ENCODE measurements at places on chromosomes 6 and 20.

DNA sequence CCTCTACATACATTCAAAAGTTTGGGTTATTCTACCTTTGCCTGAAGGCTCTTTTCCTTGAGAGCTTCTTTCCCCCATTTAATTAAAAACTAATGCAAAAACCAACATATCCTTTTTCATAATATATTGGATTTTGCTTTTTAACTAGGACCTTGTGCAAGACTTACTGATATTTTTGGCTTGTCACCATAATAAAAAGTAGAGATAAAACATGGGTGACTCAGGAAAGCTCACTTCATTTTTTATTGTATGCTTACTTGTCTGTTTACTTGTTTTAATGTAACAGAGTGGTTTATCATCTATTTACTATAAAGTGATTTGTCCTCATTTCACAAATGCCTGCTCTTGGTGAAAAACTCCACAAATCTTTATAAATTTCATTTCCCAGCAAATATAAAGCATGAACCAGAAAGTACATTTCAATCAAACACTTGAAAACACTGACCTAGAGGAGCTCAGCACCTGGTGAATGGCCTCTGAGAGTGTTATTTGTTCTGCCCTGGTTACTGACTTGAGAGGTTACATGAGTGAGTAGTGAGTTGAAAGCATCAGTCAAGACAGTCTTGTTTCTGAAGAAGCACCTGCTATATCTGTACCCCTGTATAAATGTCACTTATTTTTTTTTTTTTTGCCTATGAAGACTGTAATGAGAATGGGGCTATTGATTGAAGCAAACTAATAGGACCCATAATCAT is 20.8 kb downstream of the ADGRG6 start:
- DNase-seq, result no peak

GRCh38 chr6:21327326-21328112 is 266.0 kb upstream of the SOX4 start:
- DNase-seq, result no peak

GRCh38 chr6:14459315-14459714 is 341.7 kb downstream of the CD83 start:
- peak; percentile 22 for DNase-seq

GRCh38 chr6:79250559-79250958 is 16.1 kb upstream of the HMGN3 start:
- DNase-seq, result no peak

Measured in HCEC 1CT (cell line).